ENCODE measurements at places on chromosomes 7 and 10.
A peak's percentile ranks its signal among the peaks of the same experiment; 100 is the strongest.

- no peak for DNase-seq
Observed at GRCh38 chr7:79236352-79237028, 217.0 kb downstream of the MAGI2 start.

GRCh38 chr10:115606086-115606485 lies 512.9 kb downstream of the ATRNL1 start:
- DNase-seq: peak; percentile 12

DNA sequence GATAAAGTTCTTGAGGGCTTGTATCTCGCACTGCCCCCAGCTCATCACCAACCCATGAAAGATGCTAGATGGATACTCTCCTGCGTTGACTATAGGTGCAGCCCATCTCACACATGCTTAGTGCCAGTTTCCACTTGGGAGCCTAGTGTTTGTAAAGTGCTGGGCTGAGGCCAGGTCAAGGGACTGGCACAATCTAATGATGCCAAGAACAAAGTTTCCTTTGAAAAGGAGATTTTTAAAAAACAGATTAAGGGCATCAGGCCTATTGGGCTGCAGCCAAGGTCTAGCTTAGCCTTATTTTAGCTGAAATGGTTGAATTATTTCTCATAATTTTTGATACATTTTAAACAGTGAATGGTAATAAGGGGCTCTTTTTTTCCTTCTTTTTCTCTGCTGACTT lies 259.0 kb downstream of the ADRA2A start:
- no peak for DNase-seq

DNA sequence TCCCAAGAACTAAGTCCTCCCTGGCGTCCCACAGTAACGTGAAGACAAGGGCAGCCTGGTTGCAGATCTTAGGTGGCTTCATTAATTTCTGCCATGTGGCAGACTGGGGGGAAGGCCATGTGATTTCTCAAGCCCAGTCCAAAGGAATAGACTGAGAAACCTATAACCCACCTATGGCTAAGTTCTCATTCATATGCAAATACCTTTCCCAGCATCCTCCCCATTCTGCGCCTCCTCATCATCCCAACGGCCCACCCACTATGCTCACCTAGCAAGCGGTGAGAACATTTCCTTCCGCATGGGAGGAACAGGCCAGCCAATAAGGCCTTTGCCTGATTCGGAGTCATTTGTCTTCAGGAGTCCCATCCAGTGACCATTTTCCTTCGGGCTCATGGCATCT lies 8.2 kb upstream of the CLEC2L start:
- no peak for DNase-seq

DNA sequence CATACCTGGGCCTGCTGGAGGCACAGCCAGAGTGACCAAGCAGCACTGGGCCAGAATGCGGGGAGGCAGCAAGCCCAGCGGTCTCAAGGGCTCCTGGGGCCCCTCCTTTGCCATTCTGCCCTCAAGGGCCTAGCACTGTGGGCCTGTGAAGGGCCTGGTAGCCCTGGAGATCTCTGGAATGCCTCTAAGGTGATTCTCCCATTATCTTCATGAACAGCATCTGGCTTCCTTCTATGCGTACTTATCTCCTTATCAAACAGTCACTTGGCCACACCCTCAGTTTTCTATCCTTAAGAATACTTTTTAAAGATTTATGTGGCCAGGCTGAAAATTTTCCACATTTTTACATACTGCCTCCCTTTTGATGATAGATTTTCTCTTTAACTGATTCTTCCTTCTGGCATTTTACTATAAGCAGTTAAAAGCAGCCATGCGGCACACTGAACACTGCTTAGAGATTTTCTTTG lies 67.5 kb upstream of the CCNY start:
- peak; percentile 96 for DNase-seq
